ENCODE measurements at places on chromosomes 2 and 18.

DNA sequence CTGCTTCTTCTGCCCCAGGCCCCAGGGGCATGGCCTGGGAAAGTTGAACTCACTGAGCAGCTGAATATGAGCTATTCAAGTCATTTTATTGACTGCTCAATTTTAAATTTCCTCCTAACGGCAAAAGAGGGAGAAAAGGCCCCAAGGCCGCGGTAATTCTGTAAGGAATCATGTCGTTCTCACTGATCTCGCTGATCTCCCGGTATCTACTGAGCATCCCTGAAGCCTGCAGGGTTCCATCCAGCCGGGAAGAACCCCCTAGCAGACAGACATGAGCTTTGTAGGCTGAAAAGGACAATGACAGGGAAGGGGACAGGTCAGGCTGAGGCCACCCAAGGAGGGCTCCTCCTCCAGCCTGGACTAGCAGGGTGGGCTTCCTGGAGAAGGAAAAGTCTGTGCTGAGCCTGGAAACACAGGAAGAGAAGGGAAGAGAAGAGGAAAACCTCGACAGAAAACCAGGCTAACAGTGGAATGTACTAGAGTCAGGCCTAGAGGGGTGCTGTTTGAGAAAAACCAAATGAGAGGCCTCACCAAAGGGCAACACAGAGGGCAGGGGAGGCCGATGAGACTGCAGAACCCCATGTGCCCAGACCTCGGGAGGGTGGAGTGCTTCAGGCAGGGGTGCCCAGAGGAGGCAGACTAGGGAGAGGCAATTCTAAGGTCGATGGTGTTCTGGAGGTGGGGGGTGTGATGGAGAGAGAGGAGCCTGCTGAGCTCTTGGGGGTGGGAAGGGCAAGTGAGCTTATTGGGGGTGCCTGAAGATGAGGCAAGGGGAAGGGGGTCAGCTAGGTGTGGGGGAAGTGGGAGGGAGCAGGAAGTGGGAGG is 2.9 kb upstream of the NPPC start:
- no peak for DNase-seq

GRCh38 chr18:41985914-41986313 is 30.9 kb downstream of the PIK3C3 start:
- no peak for DNase-seq

DNA sequence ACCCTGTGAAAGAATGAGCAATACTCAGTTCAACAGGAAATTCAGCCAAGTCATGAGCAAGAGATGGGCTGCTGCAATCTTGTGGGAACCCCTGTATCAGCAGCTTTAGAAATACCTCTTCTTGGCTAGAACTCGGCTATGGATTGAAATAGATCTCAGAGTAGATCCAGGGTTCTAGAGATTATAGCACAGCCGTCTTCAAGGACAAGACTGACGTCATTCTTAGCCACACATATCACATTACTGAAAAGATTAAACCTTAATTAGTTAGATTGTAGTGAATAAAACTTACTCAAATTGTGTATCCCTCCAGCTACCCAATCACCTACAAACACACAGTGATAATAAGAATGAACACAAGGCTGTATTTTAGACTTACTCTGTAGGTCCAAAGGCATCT is 776.4 kb downstream of the EPHA4 start:
- no peak for DNase-seq

DNA sequence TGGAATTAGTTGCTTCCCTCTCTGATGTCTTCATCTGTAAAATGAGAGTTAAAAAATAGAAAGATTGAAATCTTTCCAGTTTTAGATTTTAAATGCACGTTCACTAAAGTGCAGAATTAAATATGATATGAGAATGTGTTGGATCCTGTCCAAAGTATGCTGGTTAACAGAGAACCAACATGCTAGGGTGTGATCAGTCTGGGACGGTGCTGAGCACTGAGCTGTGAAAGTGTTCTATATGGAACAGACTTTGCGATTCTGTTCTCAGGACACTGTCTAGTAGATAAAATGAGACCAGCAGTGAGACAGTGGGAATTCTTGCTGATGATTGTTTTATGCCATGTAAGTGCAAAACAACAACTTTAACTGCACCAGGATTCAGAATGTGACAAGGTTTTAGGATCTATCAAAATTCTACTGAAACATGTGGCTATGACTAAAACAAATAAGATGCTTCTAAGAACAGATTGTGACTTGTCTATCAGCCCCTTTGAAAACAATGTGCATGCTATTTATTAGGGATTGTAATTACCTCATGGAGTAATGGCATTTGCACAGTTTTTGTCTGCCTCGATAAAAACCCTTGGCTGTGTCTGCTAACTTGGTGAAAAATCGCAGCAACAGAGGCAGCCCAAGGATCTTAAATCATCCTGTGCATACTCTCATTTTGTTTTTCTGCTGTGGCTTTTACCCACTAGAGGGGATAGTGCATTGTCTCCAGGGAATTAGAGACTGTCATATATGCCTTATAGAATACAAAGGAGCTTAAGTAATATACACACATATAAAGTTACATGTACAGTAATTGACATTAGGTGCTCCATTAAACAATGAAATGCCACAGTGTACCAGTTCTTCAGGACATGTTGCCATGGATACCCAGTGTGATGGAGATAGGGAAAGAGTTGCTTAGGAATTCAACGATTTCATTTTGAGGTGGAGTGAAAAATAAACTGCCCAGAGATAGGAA is 55.1 kb downstream of the MAP3K20 start:
- DNase-seq: no peak

DNA sequence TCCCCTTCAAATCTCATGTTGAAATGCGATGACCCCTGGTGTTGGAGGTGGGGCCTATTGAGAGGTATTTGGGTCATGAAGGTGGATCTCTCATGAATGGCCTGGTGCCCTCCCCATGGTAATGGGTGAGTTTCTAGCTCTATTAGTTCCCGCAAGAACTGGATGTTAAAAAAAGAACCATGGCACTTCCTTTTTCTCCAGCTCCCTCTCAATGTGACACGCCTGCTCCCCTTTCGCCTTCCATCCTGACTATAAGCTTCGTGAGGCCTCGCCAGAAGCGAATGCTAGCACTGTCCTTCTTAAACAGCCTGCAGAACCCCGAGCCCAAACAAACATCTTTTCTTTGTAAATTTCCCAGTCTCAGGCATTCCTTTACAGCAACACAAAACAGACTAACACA is 303.2 kb upstream of the REV1 start:
- no peak for DNase-seq

DNA sequence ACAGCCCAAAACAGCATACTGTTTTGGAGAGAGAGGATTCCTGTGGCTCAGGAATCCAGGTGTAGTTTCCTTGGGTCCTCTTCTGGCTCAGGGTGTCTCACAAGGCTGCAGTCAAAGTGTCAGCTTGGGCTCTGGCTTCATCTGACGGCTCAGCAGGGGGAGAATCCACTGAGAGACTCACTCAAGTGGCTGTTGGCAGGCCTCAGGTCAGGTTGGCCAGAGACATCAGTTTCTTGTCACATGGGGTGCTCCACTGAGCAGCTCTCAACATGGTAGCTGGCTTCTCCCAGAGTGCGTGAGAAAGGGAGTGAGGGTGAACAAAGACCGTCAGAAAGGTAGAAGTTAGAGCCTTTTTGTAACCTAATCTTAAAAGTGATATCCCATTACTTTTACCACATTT is 168.4 kb downstream of the SOCS6 start:
- no peak for DNase-seq

GRCh38 chr2:96247896-96248295 is 17.9 kb downstream of the TMEM127 start:
- DNase-seq: no peak

GRCh38 chr2:134124047-134124753 is 129.7 kb upstream of the MGAT5 start:
- DNase-seq: no peak

GRCh38 chr18:21759836-21760235 is 19.2 kb downstream of the MIB1 start:
- DNase-seq: no peak

DNA sequence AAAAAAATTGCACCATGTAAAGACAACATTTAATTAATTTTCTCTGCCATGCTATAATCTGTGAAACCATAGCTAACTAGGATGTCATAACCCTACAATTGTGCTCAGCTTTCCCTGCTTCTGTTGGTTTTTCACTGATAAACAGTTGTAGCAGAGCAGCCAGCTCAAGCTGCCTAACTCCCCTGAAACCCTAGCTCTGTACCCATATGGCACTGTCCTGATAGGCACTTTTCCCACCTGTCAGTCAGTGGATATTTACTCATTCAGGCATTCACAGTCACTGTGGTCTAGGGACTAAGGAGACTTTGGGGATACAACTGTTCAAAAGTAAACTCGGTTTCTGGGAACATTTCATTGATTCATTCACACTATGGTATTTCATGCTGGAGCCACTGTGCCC is 407.0 kb downstream of the DSEL start:
- no peak for DNase-seq

DNA sequence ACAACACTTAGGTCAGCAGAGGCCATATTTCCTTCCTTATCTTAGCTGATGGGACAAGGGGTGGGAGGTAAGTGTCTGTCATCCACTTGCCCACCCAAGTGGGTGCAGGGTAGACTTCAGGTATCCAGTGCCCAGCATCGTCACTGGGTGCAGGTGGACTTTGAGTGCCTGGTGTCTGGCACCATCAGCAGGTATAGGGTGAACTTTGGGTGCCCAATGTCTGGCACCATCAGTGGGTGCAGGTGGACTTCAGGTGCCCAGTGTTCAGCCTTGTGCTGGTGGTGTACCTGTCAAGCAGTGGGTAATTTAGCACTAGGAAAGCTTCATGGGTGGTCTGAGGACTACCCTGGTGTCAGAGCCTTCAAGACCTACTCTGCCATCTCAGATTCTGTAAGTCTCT is 175.6 kb downstream of the SEPTIN10 start:
- no peak for DNase-seq

GRCh38 chr18:50734342-50734741 is 85.5 kb downstream of the MRO start:
- no peak for DNase-seq

GRCh38 chr2:239253264-239253663 is 147.6 kb downstream of the HDAC4 start:
- no peak for DNase-seq

DNA sequence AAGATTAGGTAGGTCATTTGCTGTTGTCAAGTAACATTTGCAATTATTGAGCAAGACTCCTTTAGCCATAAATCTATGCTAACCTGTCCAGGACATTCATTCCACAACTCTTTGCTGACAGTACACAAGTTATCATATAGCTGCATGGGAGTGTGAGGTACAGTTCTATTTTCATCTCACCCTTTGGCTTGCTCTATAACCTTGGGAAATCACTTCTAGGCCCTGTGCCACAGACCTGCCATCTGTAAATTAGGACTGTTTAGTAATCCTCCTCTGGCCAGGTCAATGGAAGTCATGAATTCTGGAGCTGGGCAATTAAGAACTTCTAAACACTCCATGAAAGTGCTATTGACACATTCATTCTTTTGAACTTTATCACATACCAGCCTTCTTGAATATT is 34.6 kb upstream of the PAIP2B start:
- DNase-seq: no peak

DNA sequence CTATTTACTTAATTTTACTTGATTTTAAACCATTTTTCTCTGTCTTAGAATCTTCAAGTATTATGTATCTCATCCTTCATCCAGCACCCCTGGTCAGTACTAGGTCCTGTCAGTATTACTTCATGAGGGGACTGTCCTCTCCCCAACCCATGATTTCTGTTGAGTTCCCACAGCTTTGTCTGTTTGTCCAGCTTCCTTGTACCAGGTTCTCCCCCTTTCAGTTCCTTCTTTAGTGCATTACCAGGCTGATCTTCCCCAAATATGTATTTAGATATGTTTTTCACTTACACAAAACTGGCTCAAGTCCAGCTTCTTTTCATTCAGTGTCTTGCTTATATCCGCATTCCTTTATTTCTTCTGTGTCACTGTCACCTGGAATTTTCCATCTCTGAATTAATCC is 13.8 kb upstream of the TTC27 start:
- no peak for DNase-seq

DNA sequence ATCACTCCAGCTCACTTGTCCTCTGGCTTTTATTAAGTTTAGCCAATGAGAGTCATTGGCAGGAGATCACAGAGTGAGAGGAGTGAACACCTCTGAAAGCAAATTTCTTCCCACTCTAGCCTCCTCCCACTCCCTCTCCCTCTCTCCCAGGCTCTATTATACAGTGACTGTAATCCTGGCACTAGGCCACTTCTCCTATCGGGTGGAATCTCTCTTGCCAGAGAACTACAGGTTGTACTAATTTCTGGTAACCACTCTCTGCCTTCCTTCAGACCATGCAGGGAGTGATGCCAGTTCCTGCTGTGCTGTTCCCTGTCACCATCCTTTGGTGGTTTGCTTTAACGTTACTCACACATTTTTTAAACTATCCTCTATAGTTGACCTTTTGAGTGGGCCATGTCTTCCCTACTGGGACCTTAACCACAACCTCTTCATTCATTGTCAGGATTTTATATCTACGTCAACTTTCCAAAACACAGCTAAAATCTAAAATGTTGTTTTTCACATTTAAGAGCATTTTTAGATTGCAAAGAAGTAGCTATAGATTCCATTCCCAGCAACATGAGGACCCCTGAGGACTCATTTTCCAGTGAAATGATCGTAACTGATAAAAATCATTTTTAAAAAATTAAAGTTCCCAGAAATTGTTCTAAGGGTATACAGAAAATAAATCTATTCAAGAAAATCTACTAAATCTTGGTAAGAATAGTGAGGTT is 217.1 kb downstream of the MREG start:
- DNase-seq: no peak

GRCh38 chr2:241870611-241871537 is 1.3 kb downstream of the RTP5 start:
- DNase-seq: peak; percentile 32

GRCh38 chr2:793236-793635 is 116.0 kb upstream of the TMEM18 start:
- no peak for DNase-seq

GRCh38 chr18:31070206-31070605 is 27.7 kb upstream of the DSC3 start:
- no peak for DNase-seq

- peak; percentile 51 for DNase-seq
These were observed 73.5 kb downstream of the LIMS1 start for GRCh38 chr2:108607706-108608301.

- DNase-seq: no peak
These were observed 75.3 kb upstream of the CYP26B1 start for GRCh38 chr2:72222829-72223564.

DNA sequence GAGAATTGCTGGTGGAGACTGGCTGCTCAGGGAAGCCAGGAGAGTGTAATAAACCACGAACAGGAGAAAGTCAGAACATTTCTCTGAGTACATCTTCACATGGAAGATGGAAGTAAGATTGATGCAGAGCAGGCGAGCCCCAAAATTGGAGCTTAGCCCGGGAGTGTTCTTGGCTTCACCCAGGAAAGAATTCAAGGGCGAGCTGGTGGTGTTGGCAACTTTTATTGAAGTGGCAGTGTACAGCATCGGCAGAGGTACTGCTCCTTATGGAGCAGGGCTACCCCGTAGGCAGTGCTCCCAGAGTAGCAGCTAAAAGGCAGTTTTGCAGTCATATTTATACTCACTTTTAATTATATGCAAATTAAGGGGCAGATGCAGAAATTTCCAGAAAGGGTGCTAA is 281.4 kb upstream of the MEX3C start:
- DNase-seq: no peak

All from CD4-positive, alpha-beta T cell treated with Interleukin-6 at 100 ng/mL for 8 hours (primary cell).